GM12891 (cell line): ENCODE measurements at places on chromosomes 7 and 10.

GRCh38 chr10:104025524-104025923 lies 58.6 kb downstream of the SLK start:
- DNase-seq = no peak

DNA sequence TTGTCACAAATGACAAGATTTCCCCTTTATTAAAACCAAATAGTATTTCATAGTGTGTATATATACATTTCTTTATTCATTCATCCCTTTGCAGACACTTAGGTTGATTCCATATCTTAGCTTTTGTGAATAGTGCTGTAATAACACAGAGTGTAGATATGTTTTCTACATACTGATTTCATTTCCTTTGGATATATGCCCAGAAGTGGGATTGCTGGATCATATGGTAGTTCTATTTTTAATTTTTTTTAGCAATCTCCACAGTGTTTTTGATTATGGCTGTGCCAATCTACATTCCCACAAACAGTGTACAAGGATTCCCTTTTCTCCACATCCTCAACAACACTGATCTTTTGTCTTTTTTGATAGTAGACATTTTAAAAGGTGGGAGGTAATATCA lies 46.4 kb downstream of the CSTF2T start:
- DNase-seq = no peak

- no peak for DNase-seq
These were observed 2.5 kb downstream of the HMX2 start for GRCh38 chr10:123150271-123150985.

DNA sequence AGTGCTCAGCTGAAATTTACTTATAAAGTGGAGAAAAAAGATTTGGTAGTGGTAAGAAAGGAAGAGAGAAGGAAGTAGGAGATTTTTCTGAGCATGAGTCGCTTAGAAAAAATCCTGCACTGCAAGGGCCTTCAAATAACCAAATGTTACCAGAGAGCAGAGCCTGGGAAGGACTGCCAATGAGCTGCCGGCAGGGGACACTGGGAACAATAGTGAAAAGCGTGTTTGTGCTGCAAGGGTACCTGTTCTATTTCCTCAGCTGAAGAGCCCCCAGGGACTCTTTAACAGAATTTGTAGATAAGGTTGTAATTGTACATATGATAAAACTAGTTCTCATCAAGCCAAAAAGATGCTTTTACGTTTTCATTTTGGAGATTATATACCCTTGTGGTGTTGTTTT lies 696.3 kb upstream of the C7orf33 start:
- no peak for DNase-seq

DNA sequence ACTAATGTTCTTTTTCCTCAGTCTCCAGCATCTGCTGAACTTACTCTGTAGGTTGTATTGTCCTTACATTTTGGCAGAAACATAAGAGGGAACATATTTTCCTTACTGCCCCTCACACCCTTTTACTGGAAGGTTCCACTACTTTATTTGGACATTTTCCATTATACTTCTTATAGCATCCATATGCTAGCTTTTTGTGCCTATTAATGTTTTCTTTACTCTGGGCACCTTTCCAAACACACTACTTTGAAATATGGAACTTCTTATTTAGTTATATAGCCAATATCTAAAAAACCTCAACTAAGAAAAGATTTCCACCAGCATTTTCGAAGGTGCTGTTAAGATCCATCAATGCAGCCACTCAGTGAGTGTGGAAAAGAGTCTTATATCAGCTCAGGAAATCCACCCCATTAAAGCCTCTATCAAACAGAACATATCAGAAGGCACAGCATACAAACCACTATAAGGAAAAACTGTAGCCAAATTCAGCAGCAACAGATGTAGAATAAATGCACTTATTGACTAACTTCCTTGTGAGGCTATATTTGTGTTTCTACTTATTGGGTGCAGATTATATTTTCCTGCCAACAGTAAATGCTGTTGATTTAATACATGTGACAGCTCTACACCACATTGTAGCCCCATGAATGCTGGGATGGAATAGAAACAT lies 272.5 kb upstream of the SEMA3E start:
- no peak for DNase-seq

- no peak for DNase-seq
These were observed 65.6 kb downstream of the FOXI2 start for GRCh38 chr10:127802531-127803095.

GRCh38 chr10:109386101-109386500 lies 537.2 kb downstream of the XPNPEP1 start:
- DNase-seq = no peak

- DNase-seq = no peak
These were observed 990.1 kb downstream of the CNTNAP2 start for GRCh38 chr7:147106746-147107145.

- no peak for DNase-seq
These were observed 4.2 kb upstream of the KCNH2 start for GRCh38 chr7:150982351-150982750.

GRCh38 chr10:4740471-4740870 lies 85.5 kb upstream of the AKR1E2 start:
- no peak for DNase-seq

- DNase-seq = no peak
These were observed 42.7 kb downstream of the TMEM26 start for GRCh38 chr10:61410353-61411070.

- DNase-seq = no peak
These were observed 5.3 kb downstream of the NRP1 start for GRCh38 chr10:33329178-33329577.

DNA sequence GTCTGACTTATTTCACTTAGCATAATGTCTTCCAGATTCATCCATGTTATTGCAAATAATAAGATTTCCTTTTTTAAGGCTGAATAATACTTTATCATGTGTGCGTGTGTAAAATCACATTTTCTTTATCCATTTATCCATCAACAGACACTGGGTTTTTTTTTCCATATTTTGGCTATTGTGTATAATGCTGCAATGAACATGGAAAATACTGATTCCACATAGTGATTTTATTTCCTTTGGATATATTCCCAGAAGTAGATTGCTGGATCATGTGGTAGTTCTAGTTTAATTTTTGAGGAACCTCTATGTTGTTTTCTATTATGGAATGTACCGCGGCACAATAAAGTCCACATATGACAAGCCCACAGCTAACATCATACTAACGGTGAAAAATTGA lies 180.1 kb downstream of the PON1 start:
- no peak for DNase-seq

- DNase-seq = no peak
These were observed 4.1 kb upstream of the ARHGAP21 start for GRCh38 chr10:24727786-24728185.
